ENCODE measurements at places on chromosomes 6 and 20. TPM values are rescaled to one million over a fixed set of nuclear protein-coding genes. Genes with fewer than 3 reads are reported as not detected.

Gene CYP24A1
- not detected for polyA plus RNA-seq

Gene MEA1
- polyA plus RNA-seq: 110 TPM

Gene VAPB
- 20.9 TPM for polyA plus RNA-seq

Gene C20orf144
- polyA plus RNA-seq: not detected

Gene TMC2
- polyA plus RNA-seq: 0.10 TPM

Gene PPP1R3G
- polyA plus RNA-seq: 0.63 TPM

Gene CNR1
- polyA plus RNA-seq: 99.3 TPM

Gene MOCS1
- polyA plus RNA-seq: 14.0 TPM

Gene PSMB1
- polyA plus RNA-seq: 237 TPM

Gene MEP1A
- 13.6 TPM for polyA plus RNA-seq

Gene ADGB
- not detected for polyA plus RNA-seq

Gene VNN1
- 21.8 TPM for polyA plus RNA-seq

Gene IPCEF1
- 1.8 TPM for polyA plus RNA-seq

Gene UST
- polyA plus RNA-seq: 8.4 TPM

Gene CDH26
- polyA plus RNA-seq: 1.2 TPM

Gene RUNX2
- polyA plus RNA-seq: 1.5 TPM

Gene ELOVL2
- polyA plus RNA-seq: not detected
